ENCODE measurements at places on chromosomes 3 and 15.

GRCh38 chr3:707041-707440 is 385.8 kb upstream of the CNTN6 start:
- no peak for DNase-seq

DNA sequence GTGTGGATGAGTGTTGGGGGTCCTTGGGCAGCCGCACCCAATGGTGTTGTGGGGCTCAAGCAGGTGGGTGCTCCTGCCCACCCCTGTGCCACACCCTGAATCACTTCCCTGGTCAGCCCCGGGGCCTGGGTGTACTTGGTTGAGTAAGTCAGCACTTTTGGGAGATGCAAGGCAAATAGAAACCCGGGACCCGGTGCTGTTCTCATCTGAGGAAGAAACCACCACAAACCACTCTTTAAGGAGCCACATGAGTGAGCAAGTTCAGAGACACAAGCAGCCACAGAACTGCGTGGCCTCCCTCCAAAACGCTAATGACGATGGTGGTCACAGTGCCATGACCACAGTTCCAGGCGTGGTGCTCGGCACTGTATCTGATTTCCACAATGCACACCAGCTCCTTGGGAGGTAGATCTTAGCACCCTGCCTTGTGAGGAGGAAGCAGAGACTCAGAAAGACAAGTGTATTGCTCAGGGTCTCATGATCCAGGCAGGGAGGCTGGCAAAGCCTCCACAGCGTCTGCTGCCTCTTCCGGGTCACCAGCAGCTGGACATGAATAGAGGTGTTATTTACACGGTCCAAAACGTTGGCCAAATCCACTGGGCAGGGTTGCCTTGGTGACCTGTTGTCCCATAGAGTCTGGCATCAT is 118.2 kb upstream of the ALDH1A3 start:
- no peak for DNase-seq

GRCh38 chr3:53190659-53191058 is 29.6 kb downstream of the PRKCD start:
- DNase-seq: no peak

- DNase-seq: peak; percentile 43
Measured at GRCh38 chr3:129315223-129315997, 36.7 kb downstream of the HMCES start.

DNA sequence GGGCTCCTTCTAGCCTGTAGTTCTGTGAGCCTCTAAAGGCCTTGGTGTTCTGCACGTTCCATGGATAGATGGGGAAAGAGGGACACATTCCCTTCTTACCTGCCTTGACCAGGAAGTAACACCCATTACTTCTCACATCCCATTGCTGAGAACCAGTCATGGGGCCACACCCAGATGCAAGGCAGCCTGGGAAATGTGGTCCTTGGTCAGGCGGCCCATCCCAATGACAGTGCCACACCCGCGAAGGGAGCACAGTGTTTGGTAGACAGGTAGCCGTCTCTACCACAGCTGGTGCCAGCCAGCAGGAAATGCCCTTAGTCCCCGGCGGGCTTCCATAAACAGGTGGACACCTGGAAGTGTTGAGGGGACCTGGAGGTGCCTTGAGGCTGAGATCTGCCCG is 23.2 kb upstream of the LCTL start:
- no peak for DNase-seq

DNA sequence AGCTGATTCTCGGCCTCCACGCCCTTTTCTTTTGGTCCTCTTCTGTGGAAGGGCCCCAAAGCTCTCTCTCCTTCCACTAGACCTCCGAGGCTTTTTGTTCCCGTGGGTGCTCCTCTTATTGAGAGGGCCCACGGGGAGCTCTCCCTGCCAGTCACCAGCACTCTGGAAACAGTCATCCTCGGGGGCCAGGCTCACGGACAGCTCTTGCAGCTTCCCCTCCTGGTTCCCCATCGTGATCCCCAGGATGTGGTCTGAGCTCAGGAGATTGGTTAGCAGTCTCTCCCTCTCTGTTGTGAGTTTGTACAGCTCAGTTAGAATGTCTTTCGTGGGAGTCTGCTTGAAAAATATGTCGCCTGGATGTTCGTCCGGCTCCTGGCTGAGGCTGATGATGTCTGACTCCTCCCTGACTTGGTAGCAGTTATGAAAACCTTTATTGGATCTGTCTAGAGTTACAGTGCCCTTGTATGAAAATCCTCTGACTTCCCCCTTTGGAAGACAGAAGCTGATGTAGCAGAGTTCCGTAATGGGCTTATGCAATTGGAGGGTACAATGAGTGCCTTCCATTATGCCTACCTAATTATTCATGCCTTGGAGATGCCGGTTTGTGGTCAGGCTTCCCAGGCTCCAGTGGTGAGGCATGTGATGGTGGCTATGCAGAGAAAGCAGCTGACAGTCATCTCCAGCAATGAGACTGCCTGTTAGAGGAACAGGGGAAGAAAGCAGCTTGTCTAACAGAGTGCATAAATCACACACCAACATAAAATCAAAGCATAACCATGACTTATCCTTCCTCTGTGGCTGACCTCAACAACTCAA is 40.0 kb downstream of the FMN1 start:
- no peak for DNase-seq

- peak; percentile 30 for DNase-seq
Measured at GRCh38 chr15:66007663-66008262, 138.5 kb downstream of the RAB11A start.

GRCh38 chr3:183591881-183592521 is 36.5 kb upstream of the KLHL6 start:
- peak; percentile 48 for DNase-seq

DNA sequence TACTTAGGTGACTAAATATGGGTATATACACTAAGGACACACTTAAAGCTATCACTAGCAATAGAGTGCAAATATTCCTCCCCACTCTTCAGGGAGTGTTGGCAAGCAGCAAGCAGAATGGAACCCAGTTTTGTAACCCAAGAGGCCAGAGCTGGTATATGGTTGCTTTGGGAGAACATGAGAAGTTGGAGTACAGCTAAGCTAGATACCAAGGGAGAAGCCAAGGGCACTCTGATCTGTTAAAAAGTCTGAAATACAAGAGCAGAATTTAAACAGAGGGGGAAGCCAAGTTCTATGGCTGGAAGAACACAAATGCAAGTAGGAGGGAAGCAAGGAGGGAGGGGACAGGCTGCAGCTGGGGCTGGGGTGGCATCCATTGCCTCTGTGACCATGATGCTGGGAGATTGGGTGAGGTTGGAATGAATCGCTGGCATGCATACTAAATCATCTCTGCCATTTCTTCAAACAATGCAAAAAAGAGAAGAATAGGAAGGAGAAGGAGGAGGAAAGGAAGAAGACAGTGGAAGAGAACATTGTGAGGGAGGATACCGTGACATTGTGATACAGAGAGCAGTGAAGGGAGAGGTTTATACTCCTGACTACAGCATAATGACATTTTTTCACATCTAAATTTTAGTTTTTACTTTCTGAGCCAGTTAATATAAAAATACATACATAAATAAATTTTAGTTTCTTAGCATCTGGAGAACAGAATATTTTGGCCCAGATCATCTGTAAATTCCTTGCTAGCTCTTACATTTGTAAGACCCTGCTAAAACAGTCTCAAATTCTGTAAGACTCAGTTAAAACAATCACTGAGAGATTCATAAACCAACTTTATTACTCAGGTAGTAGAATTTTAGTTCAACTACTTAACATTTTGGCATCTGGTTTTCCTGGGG is 9.0 kb upstream of the ANXA2 start:
- DNase-seq: no peak

DNA sequence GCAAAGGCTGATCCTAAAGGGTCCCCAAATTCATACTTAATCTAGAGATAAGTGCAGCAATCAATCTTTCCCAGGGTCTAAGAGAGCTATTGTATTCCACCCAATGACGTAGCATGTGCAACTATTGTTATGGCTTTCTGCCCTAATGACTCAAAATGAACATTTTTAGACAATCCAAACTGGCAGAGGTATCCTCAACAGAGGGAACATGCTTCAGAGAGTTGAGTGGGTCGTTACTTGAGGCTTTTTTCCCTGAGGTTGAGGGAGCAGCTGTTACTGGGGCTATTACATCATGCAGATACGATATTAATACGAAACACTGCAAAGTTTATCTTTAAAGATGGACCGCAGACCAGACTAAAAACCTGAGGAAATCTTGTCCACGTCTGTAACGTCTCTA is 278.3 kb upstream of the WNT5A start:
- no peak for DNase-seq

GRCh38 chr3:62361261-62361660 is 12.1 kb downstream of the FEZF2 start:
- no peak for DNase-seq

GRCh38 chr15:75193976-75194375 is 7.7 kb upstream of the C15orf39 start:
- DNase-seq: no peak

DNA sequence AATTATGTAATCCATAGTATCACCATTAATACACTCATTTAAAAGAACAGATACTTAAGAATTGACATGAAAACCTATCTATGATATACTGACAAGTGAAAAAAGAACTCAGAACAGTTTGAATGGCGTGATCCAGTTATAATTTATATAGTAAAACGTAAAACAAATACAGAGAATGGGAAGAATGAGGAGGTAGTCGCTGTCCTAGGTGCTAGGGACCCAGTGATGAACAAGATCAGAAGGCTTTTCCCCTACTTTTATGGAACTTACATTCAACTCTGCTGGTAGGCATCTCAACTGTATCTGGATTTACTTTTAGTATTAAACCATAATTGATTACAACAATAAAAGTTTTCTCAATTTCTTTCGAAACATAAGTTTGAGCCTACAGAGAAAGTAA is 31.8 kb downstream of the GSK3B start:
- DNase-seq: no peak

GRCh38 chr3:124837065-124837464 is 50.1 kb downstream of the ITGB5 start:
- DNase-seq: no peak

DNA sequence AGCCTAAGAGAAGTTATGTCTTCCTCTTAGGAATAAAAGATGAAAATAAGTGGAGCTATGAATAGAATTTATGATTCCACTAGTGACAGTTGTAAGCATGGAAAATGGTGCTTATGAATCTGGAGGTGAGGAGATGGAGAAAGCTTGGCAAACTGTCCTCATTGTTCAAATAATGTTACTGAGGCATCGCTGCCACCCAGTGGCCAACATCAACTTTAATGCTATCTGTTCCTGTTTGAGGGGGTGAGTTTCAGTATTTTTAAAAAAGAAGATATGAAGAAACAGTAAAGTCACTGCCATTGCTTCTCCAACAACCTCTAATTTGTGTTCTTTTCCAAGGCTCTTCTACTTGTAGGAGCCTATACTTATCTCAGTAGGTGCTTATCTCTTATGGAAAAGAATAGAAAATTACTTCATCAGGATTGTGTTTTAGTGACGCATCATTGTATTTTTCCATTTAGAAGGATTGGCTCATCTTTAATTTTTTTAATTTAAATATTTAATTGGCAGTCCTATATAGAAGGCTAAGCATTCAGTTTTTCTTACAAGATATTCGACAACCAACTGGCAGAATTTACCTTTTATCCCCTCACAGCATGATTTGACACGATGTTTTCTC is 260.4 kb upstream of the P2RY1 start:
- peak; percentile 44 for DNase-seq

- no peak for DNase-seq
Measured at GRCh38 chr3:32708672-32709283, 23.8 kb downstream of the CNOT10 start.

- DNase-seq: no peak
Measured at GRCh38 chr3:193292386-193292785, 51.4 kb downstream of the PLAAT1 start.

- no peak for DNase-seq
Measured at GRCh38 chr3:178537122-178537705, 978 bp downstream of the KCNMB2 start.

- no peak for DNase-seq
Measured at GRCh38 chr15:25544076-25544475, 105.3 kb upstream of the UBE3A start.

GRCh38 chr15:51285399-51285798 is 53.0 kb downstream of the CYP19A1 start:
- no peak for DNase-seq

DNA sequence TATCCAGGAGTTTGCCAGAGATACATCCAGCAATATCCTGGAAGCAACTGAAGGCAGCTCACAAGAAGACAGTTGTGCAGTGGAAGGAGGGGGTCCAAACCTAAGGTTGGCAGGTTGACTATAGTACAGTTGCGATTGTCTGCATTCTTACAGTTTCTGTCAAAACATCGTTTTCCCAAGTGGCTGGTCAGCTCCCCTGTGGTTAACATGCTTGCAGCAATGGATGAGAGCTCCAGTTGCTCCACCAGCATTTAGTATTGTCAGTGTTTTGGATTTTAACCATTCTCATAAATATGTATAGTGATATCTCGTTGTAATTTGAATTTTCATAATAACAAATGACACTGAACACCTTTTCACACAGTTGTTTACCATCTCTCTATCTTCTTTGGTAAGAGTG is 31.5 kb downstream of the KLF13 start:
- DNase-seq: no peak

DNA sequence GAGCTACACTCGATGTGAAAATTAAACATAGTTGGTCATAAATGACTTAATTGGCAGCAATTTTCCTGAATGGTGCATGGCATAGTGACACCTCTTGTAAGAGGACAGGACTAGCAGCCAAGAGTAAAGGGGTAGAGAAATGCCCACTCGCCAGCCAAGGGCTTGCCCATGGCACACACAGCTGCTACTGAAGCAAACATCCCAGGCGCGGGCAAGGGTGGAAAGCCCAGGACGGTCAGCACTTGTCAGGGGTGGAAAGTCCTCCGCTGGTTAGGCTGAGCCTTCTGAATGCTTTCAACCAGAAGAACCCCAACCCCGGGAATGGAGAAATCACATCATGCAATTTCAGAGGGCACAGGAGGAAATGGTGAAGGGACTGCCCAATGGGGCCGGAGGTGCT is 31.6 kb downstream of the BDH1 start:
- no peak for DNase-seq

- no peak for DNase-seq
Measured at GRCh38 chr3:54951405-54951804, 23.5 kb upstream of the LRTM1 start.

DNA sequence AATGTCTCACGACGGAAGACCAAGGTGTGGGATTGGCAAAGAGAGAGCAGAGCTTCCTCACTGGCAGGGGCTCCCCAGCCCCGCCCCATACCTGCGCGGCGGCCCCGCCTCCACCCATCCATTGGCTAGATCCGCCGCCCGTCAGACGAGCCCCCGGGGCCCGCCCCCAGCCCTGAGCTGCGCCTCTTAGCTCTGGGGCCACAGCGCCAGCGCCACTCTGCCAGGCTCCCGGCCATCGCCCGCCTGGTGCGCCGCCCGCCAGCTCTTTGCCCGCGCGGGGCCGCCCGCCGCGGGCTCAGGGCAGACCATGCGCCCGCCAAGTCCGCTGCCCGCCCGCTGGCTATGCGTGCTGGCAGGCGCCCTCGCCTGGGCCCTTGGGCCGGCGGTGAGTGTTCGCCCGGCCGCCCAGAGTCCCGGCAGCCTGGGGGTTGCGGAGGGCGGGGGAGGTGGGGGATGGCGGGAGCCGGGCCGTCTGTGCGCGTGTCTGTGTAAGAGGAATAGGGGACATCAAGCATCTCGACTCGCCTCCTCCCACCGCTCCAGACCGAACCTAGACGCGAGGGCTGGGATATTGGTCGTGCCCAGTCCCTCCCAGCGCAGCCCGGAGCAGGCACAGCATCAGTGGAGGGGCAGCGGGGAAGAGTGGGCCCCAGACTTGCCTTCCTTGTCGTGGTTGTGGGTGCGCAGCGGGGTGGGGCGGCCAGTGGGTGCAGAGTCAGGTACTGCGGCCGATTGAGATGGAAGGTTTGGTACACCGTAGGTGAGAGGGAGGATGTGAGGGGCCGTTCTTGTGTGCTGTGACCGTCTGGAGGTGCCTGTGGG is at the start of gene VIPR1:
VIPR1 (plus strand) TSS at position 215 of the 822 bp plus-strand sequence; CDS start at position 308, 93 bp downstream.
- peak; percentile 85 for DNase-seq

Measured in activated CD4-positive, alpha-beta T cell treated with anti-CD3 and anti-CD28 coated beads, Interleukin-2, Interleukin-6, amounts not matched to agents 100 ng/mL and 50 ng/mL, durations not matched to agents 16 hours and 8 hours (primary cell).